ENCODE measurements at places on chromosomes 16 and 17.

DNA sequence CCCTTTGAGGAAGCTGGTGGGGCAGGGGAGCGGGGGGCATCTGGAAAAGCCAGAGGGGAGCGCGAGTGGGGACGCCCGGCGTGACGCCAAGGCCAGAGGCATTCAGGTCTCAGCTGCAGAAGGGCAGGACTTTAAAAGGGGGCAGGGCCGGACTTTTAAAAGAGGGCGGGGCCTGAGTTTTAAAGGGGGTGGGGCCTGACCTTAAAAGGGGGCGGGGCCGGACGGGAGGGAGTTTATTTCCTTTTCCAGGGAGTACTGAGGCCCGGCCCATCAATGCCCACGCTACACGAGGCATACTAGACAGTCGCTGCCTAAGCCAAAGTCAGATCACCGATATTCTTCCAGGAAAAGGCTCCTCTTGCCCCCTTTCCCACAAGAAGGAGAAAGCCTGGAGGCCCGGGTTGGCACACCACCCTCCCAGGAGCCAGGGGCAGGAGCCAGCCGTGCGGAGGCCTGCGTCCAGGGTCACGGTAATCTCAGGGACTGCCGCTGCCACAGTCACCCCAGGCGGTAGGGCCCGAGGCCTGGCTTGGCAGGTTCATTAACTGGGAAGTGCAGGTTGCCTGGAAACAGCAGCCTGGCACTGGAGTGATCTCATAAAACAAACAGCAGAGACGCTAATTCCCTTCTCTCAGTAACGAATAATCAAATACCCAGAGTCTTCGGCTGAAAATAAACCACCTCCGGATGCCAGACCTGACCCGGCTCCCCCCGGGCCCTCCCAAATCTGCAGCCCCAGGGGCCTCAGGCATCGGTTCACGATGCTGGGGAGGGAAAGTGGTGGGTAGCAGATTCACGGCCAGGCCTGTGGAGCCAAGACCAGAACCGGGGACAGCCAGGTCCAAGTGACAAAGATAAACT is 90.7 kb downstream of the TIMM22 start:
- DNase-seq = no peak

DNA sequence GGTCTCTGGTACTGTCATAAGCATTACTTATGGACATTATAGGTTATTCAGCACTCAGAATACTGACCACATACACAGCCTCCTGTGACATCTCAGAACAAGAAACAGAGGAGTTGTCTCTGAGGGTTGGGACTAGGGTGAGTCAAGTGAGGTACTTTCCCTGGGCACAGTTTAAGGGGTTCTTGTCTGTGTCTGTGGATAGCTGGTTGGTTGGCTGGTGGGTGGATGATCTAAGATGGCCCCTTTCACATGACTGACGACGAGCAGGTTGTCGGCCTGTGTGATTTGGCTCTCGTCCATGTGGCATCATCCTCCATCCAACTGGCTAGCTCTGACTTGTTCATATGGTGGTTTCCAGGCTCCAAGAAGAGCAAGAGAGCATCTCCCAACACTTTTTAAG is 163.9 kb downstream of the PRKCB start:
- no peak for DNase-seq

GRCh38 chr16:2691491-2692248 is 9.3 kb downstream of the KCTD5 start:
- DNase-seq = no peak

DNA sequence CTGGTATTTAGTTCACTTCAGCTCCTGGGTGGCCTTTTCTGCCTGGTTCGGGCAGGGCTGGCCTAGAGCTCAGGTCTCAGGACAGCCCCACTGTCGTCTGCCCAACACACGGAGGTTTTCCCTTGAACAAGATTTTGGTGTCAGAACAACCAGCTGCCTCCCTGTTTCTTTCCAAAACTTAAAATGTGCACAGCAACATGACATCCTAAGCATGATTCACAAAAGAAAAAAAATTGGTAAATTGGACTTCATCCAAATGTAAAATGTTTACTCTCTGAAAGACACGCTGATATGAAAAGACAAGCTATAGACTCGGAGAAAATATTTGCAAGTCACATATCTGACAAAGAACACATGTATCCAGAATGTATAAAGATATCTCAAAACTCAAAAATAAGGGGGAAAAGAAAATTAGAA is 197.8 kb upstream of the CHMP6 start:
- no peak for DNase-seq

GRCh38 chr17:56320443-56320842 is 167.2 kb downstream of the ANKFN1 start:
- no peak for DNase-seq

- peak; percentile 15 for DNase-seq
Observed at GRCh38 chr17:42531455-42532354, 4.3 kb upstream of the NAGLU start.

GRCh38 chr17:56742601-56743000 is 91.1 kb downstream of the C17orf67 start:
- DNase-seq = no peak

DNA sequence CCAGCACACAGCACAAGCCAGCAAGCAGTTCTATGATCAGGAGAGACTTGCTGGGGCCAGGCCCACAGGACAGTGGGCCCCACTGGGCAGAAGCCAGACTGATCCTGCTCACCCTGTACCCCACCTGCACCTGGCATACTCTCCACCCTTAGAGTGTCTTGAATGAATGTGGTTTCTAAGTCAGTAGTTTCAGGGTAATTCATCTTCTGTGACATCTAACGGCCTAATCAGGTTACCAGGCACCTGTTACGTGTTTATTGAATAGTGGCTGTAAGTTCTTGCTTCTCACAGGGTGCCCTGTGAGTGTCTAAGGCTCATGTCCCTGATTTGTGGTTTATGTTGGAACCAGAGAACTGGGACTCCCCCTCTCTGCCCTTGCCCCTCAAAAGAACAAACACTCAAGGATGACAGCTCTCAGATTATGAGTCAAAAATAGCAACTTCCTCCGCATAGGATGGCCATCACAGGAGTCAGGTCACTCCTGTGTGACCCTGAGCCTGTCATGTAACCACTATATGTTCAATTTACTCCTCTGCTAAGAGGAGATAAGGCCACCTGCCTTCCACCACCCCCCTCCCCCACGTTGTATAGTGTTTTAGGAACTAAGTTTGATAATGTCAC is 7.0 kb upstream of the OR2C1 start:
- no peak for DNase-seq

- no peak for DNase-seq
Observed at GRCh38 chr17:16919663-16920627, 52.0 kb downstream of the TNFRSF13B start.

GRCh38 chr16:2250652-2251295 is 613 bp downstream of the ECI1 start:
- no peak for DNase-seq

- DNase-seq = no peak
Observed at GRCh38 chr16:76837872-76838271, 353.1 kb upstream of the MON1B start.

DNA sequence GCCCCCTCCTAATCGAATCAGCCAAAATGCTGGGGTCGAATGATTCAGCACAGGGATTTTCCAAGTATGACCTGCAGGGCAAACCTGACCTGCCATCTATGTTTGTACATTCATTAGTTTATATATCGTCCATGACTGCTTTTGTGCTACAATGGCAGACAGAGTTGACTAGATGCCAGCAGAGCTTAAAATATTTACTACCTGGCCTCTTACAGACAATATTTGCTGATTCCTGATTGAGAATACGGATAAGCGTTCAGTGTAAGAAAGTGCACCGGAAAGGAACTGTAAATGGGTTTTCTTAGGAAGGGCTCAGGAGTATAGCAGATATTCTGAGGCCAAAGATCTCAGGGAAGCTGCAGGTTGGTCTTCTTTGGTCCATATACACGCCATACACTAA is 11.7 kb upstream of the TOM1L1 start:
- DNase-seq = no peak

DNA sequence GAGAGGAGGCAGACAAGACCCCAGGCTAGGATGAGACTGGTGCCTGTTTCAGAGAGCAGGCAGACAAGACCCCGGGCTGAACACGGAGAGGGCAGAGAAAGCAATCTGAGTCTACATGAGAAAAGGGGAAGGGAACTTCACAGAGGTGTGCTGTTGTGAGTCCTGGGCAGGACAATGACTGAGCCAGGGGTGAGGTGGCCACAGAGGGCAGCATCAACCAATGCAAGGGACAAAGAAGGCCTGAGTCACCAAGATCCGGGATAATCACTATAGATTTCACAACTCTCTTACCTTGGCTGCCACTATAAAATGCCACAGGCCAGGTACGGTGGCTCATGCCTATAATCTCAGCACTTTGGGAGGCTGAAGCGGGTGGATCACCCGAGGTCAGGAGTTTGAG is 89.0 kb downstream of the SLC39A11 start:
- no peak for DNase-seq

GRCh38 chr17:32341141-32341856 is 674 bp downstream of the C17orf75 start:
- DNase-seq = no peak

DNA sequence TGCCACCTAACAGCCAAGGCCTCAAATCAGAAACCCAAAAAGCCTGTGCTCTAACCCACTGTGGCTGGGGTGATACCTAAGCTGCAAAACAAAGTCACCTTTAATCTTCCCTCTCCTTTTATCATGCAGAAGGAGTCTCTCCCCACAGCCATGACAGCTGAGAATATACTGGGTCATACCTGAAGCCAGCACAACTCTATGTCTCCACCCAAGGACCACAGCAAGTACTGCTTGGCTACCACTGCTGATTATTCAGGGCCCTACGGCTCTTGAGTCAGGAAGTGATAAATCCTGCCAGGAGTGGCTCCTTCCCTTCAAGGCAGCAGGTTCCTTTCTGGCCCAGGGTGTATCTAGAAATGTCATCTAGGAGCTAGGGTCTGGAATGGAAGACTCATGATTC is 151.5 kb upstream of the TOM1L1 start:
- no peak for DNase-seq

Measured in stimulated activated CD8-positive, alpha-beta memory T cell treated with anti-CD3 and anti-CD28 coated beads, Interleukin-7, amount 100 ng/mL, for 1 hour (primary cell).